ENCODE measurements at places on chromosomes 4 and X.

DNA sequence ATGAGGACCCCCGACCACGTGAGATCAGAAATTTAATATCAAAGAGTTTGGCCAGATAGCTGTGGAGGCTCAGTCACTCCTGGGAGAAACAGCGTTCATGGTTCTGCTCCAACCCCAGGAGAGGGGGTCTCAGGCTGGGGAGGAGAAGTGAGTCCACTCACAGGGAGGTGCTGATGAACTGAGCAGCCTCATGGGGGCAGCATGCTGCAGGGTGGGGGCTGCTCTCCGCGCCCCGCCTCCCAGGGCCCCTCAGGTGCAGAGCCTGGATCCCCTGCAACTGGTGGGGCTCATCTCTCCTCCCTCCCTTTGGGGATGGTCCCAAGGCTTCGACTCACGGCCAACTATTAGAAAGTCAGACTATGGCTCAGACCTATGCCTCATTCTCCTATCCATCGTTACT, 26.6 kb upstream of the C4orf50 start:
- peak; percentile 59 for DNase-seq

GRCh38 chrX:132068405-132068804, 45.3 kb downstream of the STK26 start:
- no peak for DNase-seq

- DNase-seq = no peak
Observed at GRCh38 chrX:119647552-119648420, 41.6 kb upstream of the NKRF start.

GRCh38 chrX:136586386-136586785, 54.4 kb downstream of the VGLL1 start:
- DNase-seq = no peak

GRCh38 chrX:446245-446644, 59.5 kb upstream of the PPP2R3B start:
- DNase-seq = peak; percentile 78

GRCh38 chrX:134541906-134542305, 81.9 kb downstream of the HPRT1 start:
- DNase-seq = no peak

GRCh38 chr4:188433741-188434315, 294.6 kb downstream of the TRIML1 start:
- no peak for DNase-seq

DNA sequence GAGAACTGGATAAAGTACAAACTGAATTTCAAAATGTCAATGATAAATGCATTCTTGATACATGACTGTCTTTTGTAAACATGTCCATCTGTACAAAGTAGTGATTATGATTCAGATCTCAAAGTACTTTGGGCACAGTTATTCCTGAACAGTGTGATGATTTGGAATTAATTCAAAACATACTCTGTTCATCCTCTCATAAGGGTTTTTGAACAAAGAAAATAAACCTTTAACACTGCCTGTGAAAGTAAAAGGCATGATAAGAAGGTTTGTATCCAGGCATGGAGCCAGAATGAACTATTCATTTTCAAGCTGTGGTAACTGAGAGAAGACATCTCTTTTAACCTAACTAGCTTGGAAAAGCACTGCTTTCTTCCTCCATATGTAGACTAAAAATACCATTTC, 883 bp upstream of the KLHL4 start:
- no peak for DNase-seq

- no peak for DNase-seq
Observed at GRCh38 chrX:150258463-150259430, 104.4 kb upstream of the MAMLD1 start.

GRCh38 chrX:123924186-123924585, 37.3 kb upstream of the STAG2 start:
- DNase-seq = peak; percentile 46

DNA sequence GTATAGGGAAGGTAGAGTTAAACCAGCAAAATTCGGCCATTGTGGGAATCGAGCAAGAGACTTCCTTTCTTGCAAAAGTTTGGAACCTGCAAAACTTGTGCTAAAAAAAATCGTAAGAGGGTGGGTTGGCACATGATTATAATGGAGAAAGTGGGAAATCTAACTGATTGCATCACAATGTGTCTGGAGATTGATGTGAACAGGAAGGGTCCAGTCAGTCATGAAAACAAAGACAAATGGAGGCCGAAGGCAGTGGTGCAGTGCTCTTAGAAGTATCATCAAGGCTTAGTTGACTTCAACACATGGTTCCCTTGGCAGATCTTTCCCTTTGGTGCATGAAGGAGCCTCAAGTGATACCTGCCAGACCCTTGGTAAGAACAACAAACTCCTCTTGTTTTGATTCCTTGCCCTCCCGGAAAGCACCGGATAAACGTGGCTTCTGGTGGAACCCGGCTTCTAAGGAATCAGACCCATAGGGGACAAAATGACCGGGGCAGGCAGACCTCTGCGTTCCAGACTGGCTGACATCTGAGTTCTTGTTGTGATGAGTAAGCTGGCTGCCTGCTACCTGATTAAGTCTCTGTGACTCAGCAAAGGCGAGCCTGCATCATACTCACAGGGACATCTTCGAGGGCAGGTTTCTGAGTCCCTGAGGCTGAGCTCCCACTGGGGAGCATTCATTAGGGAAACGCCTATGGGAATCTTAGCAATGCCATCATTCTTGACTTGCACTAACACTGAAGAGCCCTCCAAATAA, 87.7 kb upstream of the MAP3K15 start:
- no peak for DNase-seq

GRCh38 chrX:37860721-37861120, 13.3 kb upstream of the DYNLT3 start:
- no peak for DNase-seq

- DNase-seq = no peak
Observed at GRCh38 chr4:104593019-104593418, 98.3 kb upstream of the CXXC4 start.

DNA sequence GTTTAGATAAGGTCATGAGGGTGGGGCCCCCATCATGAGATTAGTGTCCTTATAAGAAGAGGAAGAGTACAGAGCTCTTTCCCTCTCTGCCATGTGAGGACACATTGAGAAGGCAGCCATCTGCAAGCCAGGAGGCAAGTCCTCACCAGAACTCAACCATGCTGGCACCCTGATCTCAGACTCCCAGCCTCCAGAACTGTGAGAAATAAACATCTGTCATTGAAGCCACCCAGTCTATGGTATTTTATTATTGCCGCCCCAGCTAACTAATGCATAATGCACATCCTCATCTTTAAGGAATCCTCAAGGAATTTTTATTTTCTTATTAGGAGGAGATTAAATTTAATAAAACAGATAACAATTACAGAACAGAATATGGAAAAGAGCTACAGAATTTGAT, 16.7 kb upstream of the EXOSC9 start:
- no peak for DNase-seq
